ENCODE measurements at places on chromosomes 5 and 9.

DNA sequence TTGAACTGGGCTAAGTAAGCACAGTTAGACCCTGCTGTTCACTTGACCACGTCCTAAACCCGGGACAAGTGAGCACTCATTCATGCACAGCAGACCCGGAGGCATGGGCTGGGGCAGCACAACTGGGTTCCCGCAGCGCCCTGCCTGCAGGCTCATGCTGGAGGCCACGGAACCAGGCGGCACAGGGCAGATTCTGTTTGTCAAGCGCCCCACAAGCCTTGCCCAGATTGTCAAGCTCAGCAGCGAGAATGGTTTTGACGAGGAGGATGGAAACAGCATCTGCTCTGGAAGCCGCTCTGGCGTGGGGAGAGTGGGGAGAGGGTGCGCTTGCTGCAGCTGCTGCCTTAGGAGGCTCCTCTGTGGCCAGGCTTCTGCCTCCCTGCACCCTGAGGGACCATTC is 32.7 kb downstream of the PRRT1B start:
- no peak for DNase-seq

- DNase-seq: no peak
These were observed 17.7 kb downstream of the TTLL11 start for GRCh38 chr9:122075135-122076030.

DNA sequence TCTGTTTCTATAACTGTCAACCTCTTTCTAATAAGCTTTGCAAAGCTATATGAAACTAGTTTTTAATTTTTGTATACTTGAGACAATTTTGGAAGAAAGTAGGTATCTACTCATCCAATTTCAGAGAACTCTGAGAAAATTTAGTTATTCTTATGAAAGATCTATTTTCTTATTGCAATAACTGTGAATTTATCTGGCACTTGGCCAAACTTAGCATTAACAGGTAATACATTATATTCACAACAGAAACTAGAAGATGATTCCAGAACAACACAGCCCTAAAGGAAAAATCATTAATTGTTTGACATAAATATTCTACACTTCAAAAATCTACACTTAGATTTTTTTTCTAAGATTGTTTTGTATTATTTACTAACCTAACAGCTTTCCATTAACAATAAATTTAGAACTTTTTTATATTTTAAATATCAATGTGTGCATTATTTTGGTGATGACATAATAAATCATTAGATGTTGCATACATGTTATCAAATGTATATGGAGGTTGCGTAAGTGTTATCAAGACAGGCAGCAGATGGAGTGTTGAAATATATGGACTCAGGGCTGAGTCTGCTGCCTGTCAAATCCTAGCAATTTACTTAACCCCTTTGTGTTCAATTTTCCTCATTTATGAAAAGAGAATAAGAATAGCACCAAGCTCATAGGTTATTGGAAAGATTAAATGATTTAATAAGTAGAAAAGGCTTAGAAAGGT is 141.8 kb downstream of the MUSK start:
- no peak for DNase-seq

DNA sequence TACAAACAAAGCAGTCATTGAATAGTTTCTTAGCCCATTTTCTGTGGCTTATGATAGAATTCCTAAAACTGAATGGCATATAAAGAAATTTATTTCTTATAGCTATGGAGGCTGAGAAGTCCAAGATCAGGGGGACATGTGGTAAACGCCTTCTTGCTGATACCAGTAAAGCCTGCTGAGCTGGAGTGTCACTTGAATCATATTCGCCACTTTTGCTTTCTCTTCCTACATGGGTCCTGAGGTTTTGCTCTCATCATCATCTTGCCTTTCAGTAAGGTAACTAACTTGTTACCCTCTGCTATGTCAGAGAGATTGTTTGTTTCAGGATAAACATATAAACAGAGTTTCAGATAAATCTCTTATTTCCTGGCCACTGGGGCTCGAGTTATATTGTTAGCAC is 203.3 kb upstream of the DMRT1 start:
- DNase-seq: no peak

- no peak for DNase-seq
These were observed 24.0 kb upstream of the FRMPD1 start for GRCh38 chr9:37626708-37627292.
